T-helper 17 cell (primary cell): ENCODE measurements at places on chromosomes 11 and 22.

DNA sequence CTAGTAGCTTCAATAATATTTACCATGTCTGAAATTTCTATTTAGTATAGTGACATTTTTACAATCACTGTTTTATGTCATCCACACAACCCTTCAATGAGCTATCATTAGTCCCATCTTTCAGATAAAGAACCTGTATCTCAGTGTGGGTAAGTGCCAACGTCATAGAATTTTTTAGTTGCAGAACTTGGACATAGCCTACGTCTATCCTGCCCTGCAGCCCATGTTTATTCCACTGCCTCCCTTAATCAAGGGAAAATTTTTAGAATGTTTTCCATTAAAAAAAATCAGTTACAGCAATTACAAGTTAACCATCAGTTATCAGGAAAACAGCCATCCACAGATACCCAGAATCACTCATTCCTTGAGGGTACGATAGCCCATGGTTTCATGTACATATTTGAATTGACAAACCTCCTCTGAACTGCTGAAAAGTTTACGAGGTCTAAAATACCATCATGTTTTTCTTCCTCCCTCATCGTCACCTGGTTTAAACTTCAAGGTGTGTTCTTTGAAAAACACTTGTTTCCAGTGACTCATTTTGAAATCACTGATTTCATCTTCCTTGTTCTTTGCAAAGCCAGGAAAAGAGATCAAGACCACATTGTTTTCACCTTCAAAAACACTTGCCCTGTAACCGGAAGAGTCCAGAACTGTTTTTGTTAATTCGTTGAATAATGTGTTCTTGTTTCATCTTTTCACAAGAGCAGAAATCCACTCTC is 100.9 kb downstream of the FAM76B start:
- DNase-seq = no peak

DNA sequence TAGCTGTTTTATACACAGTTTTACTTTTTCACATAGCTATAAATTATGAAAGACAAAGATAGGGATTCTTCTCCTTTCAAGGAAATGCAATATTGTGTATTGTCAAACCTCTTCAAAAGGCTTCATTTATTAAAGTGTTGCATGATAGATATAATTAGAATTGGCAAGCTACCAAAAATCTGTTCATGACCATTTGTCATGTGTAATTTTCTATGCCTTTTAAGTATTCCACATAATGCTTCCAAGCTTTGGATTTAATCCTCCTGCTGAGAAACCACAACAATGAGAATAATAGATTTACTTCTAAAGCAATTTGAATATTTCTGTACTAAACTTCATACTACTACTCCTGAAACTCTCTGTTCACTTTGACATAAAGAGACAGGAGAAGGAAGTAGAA is 403.2 kb upstream of the CCDC179 start:
- no peak for DNase-seq

DNA sequence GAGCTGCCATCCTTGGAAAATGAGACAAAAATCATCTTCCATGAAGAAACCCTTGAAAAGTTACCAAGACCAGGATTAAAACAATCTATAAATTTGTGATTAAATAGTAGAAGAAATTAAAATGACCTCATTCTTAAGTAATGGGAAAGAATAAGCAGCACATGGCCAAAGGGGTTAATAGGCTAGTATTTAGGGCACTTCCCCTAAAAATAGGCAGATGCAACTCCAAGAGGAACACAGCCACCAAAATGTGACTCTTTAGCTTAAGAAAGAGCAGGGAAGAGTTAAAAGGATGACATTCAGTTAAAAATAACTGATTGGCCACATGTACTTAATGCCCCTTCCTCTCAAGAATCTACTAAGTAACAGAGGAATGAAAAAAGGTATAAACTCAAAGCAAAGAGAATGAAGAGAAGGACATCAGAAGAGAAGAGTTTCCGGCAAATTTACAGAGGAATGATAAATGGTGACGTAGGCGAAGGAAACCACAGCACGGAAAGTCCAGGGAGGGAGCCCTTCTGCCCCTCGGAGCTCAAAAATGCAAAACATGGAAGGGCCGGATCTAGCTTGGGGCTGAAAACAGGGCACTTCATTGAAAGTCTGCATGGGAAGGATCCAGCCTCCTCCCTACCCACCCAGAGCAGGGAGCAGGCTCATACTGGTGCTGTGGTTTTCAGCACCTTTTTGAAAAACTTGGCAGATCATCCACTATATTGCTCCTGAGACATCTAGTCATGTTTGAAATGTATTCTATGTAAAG is 17.8 kb downstream of the SCUBE2 start:
- no peak for DNase-seq

GRCh38 chr11:507727-508515 is 879 bp upstream of the RNH1 start:
- DNase-seq = no peak

GRCh38 chr11:79076526-79077115 is 364.2 kb downstream of the TENM4 start:
- DNase-seq = no peak

DNA sequence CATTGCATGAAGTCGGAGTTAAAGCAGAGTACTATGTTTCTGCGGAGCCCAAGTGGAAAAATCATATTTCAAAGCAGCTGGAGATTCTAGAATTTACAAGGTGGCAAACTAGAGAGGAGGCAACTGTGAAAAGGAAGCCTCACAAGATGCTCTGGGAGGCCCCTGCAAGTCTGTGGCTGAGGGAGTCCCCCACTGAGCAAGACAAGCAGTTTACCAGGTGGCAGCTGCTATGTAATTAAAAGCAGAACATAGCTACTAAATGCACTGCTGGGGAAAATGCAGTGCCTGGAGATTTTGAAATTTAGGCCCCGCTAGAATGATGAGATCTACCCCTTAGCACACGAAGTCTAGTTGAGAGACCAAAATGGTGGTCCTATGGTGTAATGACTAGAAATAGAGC is 728.0 kb downstream of the OPCML start:
- DNase-seq = no peak

DNA sequence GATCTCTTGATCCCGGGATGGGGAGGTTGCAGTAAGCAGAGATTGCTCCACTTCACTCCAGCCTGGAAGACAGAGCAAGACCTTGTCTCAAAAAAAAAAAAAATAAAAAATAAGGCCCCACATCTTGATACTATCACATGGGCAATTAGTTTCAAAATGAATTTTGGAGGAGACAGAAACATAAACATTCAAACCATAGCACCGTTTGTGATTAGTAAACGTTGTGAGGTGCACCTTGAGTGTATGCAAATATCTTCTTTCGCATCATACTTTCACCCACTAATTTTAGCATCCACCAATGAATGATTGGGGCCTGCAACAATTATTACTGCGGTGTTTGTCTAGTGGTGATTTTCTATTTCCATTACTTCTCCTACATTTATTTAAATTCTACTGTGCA is 11.0 kb upstream of the SPDYC start:
- DNase-seq = no peak
